ENCODE measurements at places on chromosomes 3 and 15.

DNA sequence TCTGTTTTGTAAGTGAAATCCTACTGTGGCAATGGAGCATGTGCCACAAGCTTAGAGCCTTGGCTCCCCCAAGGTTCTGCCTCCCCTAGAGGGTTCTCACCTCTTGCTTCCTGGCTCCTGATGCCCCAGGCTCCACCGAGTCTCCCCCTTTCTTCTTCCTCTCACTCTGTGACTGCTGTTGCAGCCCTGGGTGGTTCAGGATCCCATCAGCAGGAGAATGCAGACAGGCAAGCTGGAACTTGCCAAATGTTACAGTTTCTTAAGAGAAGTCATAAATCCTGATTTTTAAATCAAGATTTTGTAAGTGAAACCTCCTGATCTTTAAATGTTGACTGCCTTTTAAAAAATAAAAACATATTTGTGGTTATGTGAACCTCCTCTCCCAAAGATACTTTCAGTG is 133.9 kb downstream of the CCNL1 start:
- DNase-seq, result no peak

DNA sequence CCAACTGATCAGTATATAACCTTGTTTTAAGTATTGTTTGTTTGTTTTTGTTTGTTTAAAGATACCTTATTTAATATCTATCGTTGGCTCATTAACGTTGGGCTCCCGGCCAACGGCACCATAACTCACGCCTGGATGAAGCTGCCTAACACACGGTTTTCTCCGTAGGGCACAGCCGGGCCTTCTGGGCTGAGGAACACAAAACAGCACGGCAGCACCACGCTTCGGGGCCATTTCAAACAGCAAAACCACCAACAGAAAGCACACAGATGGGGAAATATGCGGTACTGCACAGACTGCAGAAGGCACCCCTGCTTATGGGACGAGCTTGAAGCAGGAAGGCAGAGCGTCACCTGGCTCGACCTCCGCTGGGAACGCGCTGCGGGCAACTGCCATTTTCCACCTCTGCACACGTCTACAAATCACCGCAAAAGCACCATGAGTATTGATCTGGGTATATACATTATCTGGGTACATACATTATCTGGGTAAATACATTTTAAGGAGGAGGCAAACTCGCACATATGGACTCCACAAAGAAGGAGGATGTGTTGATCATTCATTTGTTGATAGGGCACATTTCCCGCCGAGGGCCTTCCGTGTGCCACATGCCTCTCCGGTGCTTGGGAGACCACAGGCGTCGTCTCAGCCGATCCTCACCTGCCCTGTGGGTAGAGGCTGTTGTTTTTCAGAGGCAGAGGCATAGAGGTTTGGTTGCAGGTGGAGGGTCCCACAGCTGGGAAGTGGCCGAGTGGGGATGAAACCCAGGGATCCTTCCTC is 123.7 kb upstream of the ATP2B2 start:
- no peak for DNase-seq

- DNase-seq, result no peak
Measured at GRCh38 chr15:47352217-47352616, 365.1 kb upstream of the SEMA6D start.

GRCh38 chr3:6935970-6936369 is 75.1 kb downstream of the GRM7 start:
- no peak for DNase-seq

GRCh38 chr3:46407970-46408369 is 911 bp downstream of the CCRL2 start:
- peak; percentile 81 for DNase-seq

DNA sequence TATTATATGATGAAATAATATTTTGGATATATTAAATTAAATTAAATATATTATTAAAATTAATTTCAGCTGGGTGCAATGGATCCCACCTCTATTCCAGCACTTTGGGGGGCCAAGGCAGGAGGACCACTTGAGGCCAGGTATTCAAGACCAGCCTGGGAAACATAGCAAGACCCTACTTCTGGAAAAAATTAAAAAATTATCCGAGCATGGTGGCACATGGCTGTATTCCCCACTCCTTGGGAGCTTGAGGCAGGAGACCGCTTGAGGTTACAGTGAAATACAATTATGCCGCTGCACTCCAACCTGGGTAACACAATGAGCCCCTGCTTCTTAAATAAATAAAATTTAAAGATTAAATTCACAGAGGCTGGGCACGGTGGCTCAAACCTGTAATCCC is 61.4 kb downstream of the SH3BP5 start:
- no peak for DNase-seq

DNA sequence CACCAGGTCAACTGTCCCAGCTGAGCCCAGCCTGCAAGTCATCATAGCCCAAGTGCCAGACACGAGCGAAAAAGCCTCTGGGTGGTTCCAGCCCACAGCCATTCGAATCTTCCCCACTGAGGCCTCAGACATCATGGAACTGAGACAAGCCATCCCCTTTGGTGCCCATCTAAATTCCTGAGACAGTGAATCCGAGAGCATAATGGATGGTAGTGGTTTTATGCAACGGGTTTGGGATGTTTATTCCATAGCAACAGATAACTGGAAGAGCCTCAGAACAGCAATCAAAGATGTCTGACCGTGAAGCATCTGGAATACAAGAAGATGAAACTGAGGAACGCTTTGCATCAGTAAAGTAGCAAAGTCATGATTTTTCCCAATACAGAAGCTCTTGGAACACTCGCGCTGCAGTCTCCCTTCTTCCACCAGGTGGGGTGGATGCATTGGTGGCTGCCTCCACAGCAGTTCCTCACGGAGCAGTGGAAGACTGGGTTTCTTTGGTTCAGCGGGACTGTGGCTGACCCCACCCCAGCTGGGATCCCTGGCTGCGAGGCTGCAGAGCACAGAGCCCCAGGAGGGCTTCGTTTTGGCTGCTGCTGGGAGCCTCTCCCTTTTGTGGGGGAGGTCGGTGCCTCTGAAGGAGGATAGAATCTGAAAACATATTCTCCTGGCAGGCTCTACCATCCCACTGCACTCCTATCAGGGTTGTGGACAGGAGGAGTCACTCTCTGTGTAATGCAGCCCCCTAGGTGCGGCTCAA is 26.4 kb upstream of the PDE8A start:
- peak; percentile 74 for DNase-seq

DNA sequence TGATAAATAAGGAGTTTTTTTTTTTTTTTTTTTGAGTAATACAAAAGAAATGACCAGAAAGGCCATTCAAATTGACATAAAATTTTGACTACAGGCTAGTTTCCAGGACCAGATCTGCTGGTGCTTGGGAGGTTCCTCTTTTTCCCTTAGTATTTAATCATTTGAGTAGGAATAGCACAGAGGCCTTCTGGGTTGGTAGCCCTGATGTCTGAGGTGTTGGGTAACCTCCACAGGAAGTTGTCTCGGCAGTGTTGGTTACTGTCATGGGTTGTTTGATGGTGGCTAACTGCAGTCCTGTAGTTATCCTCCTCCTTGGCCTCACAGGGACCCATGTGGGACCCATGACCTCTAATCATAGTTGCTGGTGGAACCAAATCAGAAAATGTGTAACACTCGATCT is 91.1 kb downstream of the USP13 start:
- DNase-seq, result peak; percentile 60

DNA sequence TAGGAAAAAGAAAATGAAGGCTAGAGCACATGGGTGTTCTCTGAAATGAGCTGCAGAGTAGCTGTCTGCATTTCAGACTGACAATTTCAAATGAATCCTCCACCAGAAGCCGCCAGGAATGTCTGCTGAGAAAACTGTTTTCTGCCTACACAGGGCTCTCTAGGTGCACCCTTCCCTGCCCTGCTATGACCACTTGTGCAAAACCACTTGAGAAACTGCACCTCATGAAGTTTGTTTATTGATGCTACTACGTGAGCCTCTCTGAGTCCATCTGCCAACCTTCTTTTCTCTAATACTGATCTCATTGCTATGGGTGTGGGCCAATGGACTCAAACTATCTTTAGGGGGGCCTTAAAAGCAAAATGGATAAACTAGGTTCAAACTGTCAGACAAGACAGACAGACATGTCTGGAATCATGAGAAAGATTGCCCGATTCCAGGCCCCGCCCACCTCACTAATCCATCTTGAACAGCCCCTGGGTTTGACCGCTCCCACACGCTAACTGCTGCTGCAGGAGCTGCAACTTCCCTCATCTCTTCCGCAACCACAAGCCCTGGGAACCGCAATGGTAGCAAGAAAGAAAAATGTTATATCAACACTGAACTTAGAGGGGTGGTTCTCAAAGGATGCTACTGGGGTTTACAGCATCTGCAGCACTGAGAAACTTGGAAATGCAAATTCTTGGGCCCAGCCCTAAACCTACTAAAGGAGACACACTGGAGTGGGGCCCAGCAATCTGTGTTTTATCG is 9.0 kb upstream of the CD47 start:
- DNase-seq, result peak; percentile 56

DNA sequence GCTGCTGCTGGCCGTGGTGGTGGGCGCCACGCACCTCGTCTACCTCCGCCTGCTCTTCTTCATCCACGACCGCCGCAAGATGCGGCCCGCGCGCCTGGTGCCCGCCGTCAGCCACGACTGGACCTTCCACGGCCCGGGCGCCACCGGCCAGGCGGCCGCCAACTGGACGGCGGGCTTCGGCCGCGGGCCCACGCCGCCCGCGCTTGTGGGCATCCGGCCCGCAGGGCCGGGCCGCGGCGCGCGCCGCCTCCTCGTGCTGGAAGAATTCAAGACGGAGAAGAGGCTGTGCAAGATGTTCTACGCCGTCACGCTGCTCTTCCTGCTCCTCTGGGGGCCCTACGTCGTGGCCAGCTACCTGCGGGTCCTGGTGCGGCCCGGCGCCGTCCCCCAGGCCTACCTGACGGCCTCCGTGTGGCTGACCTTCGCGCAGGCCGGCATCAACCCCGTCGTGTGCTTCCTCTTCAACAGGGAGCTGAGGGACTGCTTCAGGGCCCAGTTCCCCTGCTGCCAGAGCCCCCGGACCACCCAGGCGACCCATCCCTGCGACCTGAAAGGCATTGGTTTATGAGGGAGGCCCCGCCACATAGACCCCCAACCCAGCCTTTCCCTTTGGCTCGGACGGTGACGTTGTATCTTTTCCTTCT is 1.1 kb downstream of the GPR27 start:
- DNase-seq, result no peak

GRCh38 chr3:144241404-144241803 is 269.8 kb downstream of the DIPK2A start:
- DNase-seq, result no peak

- no peak for DNase-seq
Measured at GRCh38 chr15:58951388-58952007, 18.0 kb upstream of the SLTM start.

DNA sequence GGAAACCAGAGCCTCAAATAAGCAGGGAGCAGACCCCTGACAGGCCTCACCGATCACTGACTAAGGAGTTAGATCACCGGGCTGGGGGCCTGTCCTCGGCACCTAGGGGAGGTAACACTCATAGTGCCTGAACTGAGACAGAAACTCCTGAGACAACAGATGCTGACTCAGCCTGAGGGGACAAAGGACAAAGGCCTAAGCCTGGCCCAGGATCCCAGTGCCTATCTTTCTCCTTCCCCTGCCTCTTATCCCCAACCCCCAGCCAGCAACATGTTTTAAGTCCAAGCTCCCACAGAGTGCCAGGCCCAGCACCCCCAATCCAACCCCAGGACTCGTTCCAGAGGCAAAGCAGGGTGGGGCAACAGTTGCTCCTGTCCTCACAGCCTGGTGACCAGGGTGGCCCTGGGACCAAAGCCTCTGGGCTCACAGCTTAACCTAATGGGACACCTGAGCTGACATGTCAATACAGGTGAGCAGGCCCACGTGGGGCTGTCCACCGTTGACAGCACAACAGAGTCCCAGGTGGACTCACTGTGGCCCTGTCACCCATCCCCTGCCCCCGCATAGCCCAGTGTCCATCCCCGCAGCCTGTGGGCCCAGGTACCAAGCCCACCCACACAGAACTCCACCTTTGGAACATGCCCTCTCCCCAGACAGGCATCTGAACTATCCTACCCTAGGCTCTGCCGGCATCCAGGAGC is 37.4 kb downstream of the ADCY5 start:
- no peak for DNase-seq

GRCh38 chr3:71127052-71127831 is 456.3 kb downstream of the FOXP1 start:
- DNase-seq, result peak; percentile 52

GRCh38 chr3:170207717-170208116 is 14.5 kb upstream of the PRKCI start:
- no peak for DNase-seq

DNA sequence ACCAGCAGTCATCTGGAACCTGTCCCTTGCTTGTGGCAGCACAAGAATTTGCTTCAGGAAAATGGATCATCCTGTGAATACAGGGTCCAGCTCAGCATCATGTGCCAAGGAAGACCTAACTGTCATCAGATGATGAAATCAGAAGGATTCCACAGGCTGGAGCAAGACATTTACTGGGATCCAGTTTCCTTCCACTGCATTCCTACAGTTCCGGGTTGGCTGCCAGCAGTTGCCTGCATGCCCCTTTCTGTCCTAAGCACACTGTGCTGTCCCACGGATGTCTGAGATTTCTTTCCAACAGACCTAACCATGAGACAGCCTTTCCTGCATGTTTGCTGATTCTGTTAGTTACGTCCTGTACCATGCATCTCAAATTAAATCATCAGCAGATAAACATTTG is 140.7 kb downstream of the IMPG2 start:
- DNase-seq, result no peak

- DNase-seq, result no peak
Measured at GRCh38 chr3:130950641-130951040, 56.8 kb downstream of the ATP2C1 start.

- no peak for DNase-seq
Measured at GRCh38 chr3:153951276-153951675, 169.9 kb upstream of the ARHGEF26 start.

GRCh38 chr3:143344516-143345165 is 225.1 kb downstream of the CHST2 start:
- DNase-seq, result no peak

DNA sequence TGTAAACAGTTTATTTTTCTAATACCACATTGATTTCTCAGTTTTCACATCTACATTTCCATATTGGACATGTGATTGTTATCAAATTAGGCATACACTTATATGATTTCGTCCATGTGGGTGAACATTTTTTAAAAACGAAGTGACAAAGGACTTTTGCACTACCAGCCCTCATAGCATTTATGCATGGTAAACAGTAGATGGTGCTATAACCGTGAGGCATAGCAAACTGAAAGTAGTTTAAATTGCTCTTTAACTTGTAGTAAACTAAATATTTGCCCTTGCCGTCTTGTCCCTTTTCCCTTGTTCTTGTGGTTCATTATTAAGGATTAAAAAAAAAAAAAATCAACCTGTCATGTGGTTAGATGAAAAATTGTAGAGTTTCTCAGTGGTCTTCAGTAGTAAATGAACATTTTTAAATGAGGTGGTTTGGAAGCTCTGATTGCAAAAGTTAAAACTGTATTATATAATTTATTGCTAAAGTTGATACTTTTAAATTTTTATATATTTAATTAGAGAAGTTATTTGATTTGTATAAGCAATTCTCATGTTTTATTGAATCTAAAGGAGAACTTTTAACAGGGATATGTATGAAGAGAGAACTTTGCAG is 24.0 kb downstream of the STX19 start:
- peak; percentile 73 for DNase-seq

DNA sequence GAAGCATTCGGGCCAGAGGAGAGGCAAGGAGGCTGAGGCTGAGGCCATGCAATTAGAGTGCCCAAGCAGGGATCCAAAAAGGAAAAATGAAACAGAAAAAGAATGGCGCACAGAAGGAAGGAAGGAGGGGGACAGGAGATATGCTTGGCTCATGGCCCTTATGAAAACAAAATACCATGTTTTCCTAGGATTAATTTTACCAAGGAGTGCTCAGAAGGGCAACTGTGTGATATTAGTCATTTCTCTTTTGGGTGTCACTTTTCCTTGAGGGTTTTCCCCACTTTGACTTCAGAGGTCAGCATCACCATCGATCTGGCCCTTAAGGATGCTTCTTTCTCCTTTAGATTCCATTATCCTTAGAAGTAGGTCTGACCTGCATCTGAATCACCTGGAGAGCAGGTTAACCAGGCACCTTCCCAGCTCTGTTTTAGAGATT is 1.4 kb downstream of the PARP14 start:
- peak; percentile 66 for DNase-seq
